ENCODE measurements at places on chromosomes 13 and 19. TPM values are rescaled to one million over a fixed set of nuclear protein-coding genes. Genes with fewer than 3 reads are reported as not detected.

Gene TNFSF13B
- 17.5 TPM for total RNA-seq

Gene BRME1
- 9.8 TPM for total RNA-seq

Gene ZNF541
- 0.12 TPM for total RNA-seq

Gene OR4F17
- total RNA-seq = not detected

Gene CAPN12
- 4.4 TPM for total RNA-seq

Gene CLDND2
- 6.6 TPM for total RNA-seq

Gene JAK3
- total RNA-seq = 336 TPM

Gene TLE5
- total RNA-seq = 598 TPM

Gene LILRA2
- 0.15 TPM for total RNA-seq

Gene ERICH4
- not detected for total RNA-seq

Gene GPR180
- 7.4 TPM for total RNA-seq

Gene TEX26
- total RNA-seq = not detected

Gene NOTCH3
- not detected for total RNA-seq

Gene LHB
- total RNA-seq = not detected

Gene BABAM1
- total RNA-seq = 107 TPM

Gene VSIG10L
- 1.2 TPM for total RNA-seq

Gene ZNF548
- 24.5 TPM for total RNA-seq

Gene CCNA1
- 3.3 TPM for total RNA-seq

Gene RFPL4AL1
- not detected for total RNA-seq

Gene REEP6
- total RNA-seq = 1.7 TPM

Gene LGALS7B
- total RNA-seq = not detected

Gene CALR
- 1,347 TPM for total RNA-seq

Gene LIG4
- total RNA-seq = 12.9 TPM

Gene FCER2
- total RNA-seq = not detected

Gene PPM1N
- total RNA-seq = 1.4 TPM

Gene IRGQ
- 23.1 TPM for total RNA-seq

Gene TMEM255B
- total RNA-seq = 2.3 TPM

Gene SELENOV
- not detected for total RNA-seq

Gene LILRA6
- 1.1 TPM for total RNA-seq

Gene KIRREL2
- total RNA-seq = 3.3 TPM

Gene ZNF227
- 30.3 TPM for total RNA-seq

Gene NANOS3
- total RNA-seq = 1.0 TPM

Gene SBK2
- not detected for total RNA-seq

Gene KLK2
- not detected for total RNA-seq

Gene PRR19
- total RNA-seq = 0.76 TPM

Gene PLA2G4C
- total RNA-seq = 31.0 TPM

Gene KLC3
- total RNA-seq = not detected

Gene ZNF225
- 5.2 TPM for total RNA-seq

Gene ZNF433
- total RNA-seq = 0.29 TPM

Gene RYR1
- 2.9 TPM for total RNA-seq

Gene LSR
- 4.5 TPM for total RNA-seq

Gene FGF22
- total RNA-seq = not detected

Gene TEAD2
- not detected for total RNA-seq

Gene SIGLEC8
- total RNA-seq = not detected

Gene TMC4
- 4.9 TPM for total RNA-seq

Gene CAPS
- 13.0 TPM for total RNA-seq

Gene SLC5A5
- total RNA-seq = 2.2 TPM

Gene CRB3
- not detected for total RNA-seq

Gene CNOT3
- total RNA-seq = 64.8 TPM
